ENCODE measurements at places on chromosomes 2 and 18.

- DNase-seq: no peak
Measured at GRCh38 chr2:183267148-183267827, 143.0 kb downstream of the NUP35 start.

DNA sequence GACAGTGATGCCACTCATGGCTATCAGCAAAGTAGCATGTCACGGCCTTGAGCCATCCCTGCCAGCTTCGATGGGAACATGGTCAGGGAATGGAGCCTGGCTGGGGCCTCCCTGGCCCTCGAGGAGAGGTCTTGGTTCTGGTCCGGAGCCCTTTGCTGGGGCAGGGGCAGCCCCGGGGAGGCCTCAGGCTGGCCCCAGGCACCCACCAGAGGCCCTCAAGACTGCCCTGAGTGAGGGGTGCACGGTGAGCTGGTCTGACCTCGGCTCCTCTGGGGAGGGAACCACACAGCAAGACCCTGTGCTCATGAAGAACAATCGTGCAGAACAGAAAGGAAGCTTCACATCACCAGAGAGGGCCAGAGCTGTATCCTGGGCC lies 75.2 kb upstream of the OTOS start:
- no peak for DNase-seq

DNA sequence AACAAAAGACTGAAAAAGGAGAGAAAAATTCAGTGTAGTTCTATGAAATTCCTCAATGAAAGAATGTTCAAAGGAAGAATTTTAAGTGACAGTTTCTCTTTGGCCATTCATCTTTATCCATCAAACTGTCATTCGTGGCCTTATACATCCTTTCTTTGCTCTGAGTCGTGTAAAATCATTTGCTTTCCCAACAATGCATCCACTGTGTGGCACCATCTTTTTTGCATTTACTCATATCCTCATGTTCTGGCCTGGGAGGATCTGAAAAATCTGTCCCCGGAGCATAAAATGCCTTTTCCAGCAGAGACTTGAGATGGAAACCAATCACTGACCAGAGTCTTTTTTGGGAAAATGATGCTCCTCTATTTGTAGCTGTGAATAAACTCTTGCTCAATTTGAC lies 240.3 kb upstream of the ETAA1 start:
- DNase-seq: no peak

- no peak for DNase-seq
Measured at GRCh38 chr2:232479341-232480200, 8.1 kb downstream of the ECEL1 start.

GRCh38 chr18:76464281-76465259 lies 30.5 kb downstream of the ZNF516 start:
- DNase-seq: no peak
